ENCODE measurements at places on chromosomes 6 and 20. TPM values are rescaled to one million over a fixed set of nuclear protein-coding genes. Genes with fewer than 3 reads are reported as not detected.

DNA sequence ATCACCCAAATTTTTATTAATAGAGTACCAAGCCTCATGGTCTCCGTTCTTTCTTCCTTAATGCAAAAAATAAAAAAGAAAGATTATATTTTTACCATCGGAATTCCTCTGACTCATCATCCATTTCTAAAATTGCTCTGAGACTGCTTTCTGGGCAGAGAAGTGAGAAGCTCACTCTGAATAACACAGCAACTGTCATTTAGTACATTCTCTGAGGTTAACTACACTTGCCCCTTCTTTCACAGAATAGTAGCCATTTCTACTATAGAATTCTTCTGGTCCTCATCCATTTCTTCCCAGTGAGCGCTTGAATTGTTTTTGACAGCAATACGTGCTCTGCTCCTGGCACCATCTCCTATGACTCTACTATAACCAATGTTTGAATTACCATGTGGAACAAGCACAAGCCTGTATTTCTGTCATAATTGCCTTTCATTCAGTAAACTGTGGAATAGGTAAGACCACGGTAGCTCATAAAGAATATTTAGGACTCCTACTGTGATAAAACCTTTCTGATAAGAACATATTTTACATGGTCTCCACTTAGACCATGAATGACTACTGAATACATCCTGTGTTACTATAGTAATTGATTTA, 435.5 kb upstream of the NRSN1 start:
- DNase-seq = no peak

RAET1E gene
- 0.59 TPM for polyA plus RNA-seq

- no peak for DNase-seq
Measured at GRCh38 chr20:45016089-45016671, 49.9 kb downstream of the STK4 start.

COL11A2 gene
- 5.5 TPM for polyA plus RNA-seq

TMEM200A gene
- 3.9 TPM for polyA plus RNA-seq

APOM gene
- 9.1 TPM for polyA plus RNA-seq

TM9SF4 gene
- 18.7 TPM for polyA plus RNA-seq

GRCh38 chr6:145070791-145071190, 664.5 kb downstream of the EPM2A start:
- no peak for DNase-seq

LPA gene
- polyA plus RNA-seq = 0.05 TPM

DNA sequence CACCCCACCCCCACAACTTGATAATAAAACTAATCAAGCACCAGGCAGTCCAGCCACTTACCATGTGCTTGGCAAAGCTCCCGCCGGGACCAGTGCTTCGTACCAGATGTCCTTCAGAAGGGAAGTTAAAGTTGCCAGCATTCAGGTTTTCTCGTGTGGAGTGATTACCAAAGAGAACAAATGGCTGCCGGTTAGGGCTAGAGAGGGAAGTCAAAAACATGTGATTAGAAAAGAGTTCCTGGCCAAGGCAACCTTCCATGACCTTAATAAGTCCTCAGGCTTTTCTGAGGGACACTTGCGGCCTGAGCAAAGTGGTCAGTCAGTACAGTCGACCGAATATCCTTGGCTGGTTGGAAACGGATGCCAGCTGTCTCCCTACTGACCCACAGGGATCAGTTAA, 67.0 kb downstream of the DNAAF9 start:
- DNase-seq = no peak

Data from thymus (tissue), 14 donors.